ENCODE measurements at places on chromosomes 5 and 9.

- no peak for DNase-seq
Observed at GRCh38 chr5:34930462-34930844, 1.1 kb downstream of the DNAJC21 start.

DNA sequence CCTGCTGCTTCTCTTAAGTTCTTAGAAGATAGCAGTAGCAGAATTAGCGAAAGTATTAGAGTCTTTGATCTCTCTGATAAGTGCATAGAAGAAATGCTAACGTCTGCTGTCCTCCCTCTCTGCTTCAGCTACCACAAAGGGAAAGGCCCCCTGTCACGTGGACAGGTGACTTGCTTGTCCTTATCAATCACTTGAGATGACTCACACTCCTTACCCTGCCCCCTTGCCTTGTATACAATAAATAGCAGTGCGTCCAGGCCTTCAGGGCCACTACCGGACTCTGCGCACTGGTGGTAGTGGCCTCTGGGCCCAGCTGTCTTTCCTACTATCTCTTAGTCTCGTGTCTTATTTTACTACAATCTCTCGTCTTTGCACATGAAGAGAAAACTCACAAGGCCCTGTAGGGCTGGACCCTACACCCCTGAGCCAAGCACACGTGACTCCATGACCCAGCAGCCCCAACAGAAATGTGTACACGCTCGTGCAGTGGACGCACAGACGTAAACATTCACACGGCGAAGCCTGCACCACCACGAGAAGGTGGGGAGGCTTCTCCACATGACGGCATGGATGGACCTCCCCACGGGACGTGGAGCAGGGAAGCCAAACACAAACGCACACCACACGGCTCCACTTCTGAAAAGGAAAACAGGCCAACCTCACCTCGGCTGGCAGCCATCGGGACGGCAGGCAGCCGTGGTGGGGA is 38.3 kb downstream of the PNPLA7 start:
- no peak for DNase-seq

DNA sequence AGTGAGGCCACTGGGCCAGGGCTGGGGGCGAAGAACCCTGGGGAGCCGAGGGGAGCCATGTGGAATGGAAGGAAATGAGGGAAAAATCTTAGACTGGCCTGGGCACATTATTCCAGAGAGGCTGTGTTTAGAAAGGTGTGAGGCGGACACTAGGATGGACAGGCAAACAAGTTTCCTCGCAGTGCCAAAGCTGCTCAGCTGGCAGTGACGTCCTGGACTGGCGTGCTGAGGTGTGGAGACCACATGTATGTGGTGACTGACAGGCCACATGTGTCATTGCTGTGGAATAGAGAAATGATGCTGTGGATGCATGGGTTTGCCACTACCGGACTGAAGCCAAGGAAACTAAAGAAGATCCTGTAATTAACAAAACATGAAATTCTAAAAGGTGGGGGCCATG is 42.6 kb downstream of the RASEF start:
- no peak for DNase-seq

- DNase-seq: no peak
Observed at GRCh38 chr9:90024409-90024808, 419.6 kb downstream of the GADD45G start.

GRCh38 chr5:149804478-149805450 is 74.7 kb downstream of the PPARGC1B start:
- no peak for DNase-seq

- no peak for DNase-seq
Observed at GRCh38 chr5:94700592-94700991, 82.1 kb downstream of the SLF1 start.

- DNase-seq: no peak
Observed at GRCh38 chr9:99783799-99784198, 37.9 kb upstream of the NR4A3 start.

DNA sequence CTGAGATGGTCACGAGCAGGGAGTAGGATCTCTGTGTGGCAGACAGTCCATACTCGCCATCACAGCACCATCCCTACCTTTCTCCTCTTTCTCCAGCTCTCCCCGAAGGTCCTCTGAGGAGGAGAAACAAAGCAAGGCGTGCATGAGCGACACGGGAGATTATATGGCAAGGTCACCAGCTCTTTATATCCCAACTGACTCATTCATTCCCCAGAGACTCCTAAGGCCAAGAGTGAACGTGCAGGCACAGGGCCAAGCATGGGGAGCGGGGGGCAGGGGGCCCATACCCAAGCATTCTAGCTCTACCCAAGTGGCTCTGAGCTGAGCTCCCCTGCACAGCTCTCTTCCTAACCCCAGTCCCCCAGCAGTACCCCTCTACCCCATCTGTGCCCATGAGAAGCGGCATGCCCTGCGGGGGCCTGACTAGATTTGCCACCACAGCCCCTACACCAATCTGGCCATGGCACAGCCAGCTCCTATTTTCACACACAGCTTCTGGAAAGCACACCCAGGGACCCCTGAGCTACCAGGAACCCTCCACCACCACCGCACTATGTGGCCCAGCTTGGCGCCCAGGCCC is 6.8 kb downstream of the TRIM7 start:
- DNase-seq: no peak

- no peak for DNase-seq
Observed at GRCh38 chr9:115167175-115167574, 49.2 kb upstream of the TNC start.

GRCh38 chr9:76603931-76604570 is 145.1 kb downstream of the GCNT1 start:
- DNase-seq: no peak

DNA sequence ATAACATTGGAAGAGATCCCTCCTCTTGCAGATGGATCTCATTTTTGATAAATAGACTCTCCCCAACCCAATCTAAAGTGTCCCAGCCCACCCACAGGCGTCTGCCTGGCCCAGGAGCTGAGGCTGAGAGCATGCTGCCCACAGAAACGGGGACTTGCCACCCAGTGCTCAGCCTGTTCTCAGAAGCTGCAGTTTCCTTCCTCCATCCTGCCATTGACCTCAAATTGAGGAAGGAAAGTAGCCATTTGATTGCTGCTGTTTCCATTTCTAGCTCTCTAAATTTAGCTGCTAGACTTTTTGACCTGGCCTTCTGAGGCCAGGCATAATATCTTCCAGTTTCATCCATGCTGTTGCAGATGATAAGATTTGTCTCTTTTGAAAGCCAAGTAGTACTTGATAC is 31.1 kb upstream of the FRMD3 start:
- DNase-seq: no peak

DNA sequence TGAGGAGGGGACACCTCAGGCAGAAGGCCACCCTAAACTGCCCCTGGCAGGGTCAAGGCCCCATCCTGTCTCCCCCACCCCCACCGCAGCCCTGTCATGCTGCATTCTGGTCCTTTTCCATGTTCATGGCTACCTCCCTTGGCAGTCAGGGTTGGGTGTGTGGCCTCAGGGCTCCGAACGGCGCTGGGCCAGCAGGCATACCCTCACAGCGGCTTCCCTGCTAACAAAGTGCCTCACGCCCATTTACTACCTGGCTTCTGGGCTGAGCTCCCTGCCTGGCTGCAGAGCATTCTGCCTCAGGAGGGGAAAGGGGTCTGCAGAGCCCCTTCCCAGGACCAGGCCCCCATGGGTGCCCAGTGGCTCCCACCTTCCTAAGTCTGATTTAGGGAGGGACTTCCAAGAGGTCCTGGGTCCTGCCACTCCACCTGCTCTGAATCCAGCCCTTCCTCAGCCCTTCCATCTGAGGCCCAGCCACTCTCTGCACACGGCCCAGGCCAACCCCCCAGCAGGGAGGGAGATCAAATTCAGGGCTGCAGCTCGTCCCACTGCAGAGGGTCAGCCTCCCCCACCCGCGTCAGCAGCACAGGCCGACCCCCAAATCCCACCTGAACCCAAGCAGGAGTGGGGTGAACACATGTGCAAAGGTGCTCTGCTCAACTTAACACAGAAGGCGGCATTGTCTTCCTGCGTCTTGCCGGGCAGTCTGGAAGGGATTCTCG is 115.9 kb upstream of the PHYKPL start:
- no peak for DNase-seq

- DNase-seq: no peak
Observed at GRCh38 chr9:87271696-87272477, 225.8 kb upstream of the DAPK1 start.

Data from stimulated activated CD8-positive, alpha-beta memory T cell treated with anti-CD3 and anti-CD28 coated beads, Interleukin-15, amount 100 ng/mL, for 24 hours (primary cell).